ENCODE measurements at places on chromosomes 3 and 15.
A peak's percentile ranks its signal among the peaks of the same experiment; 100 is the strongest.

DNA sequence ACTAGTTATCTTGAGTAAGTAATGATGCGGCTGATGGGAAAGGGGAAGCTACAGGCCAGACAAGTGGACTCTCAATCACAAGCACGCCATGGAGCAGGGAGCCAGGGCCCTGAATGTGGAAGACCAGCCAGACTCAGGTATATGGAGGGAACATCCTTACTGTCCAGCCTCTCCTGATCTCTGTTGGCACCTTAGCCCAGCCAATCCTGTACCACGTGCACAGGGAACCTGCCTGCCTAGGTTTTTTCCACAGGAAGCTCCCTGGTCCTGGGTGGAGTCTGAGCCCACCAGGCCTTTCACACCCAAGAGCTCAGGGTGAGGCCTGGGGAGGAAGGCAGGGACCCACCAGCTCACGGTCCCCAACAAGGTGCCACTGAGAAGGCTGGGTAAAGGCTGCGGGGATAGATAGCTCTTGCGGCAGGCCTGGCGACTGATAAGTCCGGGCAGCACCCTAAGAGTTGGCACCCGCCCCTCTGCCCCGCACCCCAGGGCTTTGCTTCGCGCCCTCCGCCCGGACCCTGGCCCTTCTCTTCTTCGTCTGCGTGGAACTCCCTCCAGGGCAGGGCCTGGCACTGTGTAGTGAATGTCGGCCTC lies 933 bp upstream of the APEH start:
- DNase-seq = peak; percentile 28
- peak overlapping the region; percentile 96 for H3K4me3 ChIP-seq
- peak overlapping the region; percentile 85 for H3K27ac ChIP-seq
- H3K4me1 ChIP-seq = 0 out of 2 replicates have a peak, but pooled peaks cover 3% of the 10 kb centered on the region
- no peaks in the 10 kb centered on the region for H3K27me3 ChIP-seq

DNA sequence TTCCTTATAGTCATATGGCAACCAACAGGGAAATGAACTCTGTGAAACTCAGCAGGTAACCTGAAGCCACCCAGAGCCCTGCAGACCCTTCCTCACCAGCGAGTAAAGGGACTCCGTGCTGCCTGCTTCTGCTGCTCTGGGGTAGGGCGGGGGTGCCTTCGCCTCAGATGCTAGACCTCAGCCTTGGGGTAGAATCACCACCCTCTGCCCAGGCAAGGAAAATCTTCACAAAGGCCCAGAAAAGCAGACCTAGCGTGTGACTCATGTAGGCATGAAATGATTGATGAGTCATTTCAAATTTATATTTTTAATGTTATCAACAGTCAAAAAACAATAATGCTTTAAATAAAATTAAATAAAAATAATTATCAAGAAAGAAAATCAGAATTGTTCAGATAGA lies 6.6 kb downstream of the STIMATE start:
- H3K27ac ChIP-seq = no peak overlapping the region
- DNase-seq = no peak
- H3K4me1 ChIP-seq = no peaks in the 10 kb centered on the region
- H3K27me3 ChIP-seq = no peaks in the 10 kb centered on the region
- H3K4me3 ChIP-seq = no peak overlapping the region

GRCh38 chr15:48178648-48178931 lies 495 bp upstream of the MYEF2 start:
- DNase-seq = no peak
- H3K4me3 ChIP-seq = peak overlapping the region; percentile 59
- H3K27ac ChIP-seq = no peak overlapping the region
- H3K4me1 ChIP-seq = peaks cover 18% of the 10 kb centered on the region
- H3K36me3 ChIP-seq = no peaks in the 10 kb centered on the region

DNA sequence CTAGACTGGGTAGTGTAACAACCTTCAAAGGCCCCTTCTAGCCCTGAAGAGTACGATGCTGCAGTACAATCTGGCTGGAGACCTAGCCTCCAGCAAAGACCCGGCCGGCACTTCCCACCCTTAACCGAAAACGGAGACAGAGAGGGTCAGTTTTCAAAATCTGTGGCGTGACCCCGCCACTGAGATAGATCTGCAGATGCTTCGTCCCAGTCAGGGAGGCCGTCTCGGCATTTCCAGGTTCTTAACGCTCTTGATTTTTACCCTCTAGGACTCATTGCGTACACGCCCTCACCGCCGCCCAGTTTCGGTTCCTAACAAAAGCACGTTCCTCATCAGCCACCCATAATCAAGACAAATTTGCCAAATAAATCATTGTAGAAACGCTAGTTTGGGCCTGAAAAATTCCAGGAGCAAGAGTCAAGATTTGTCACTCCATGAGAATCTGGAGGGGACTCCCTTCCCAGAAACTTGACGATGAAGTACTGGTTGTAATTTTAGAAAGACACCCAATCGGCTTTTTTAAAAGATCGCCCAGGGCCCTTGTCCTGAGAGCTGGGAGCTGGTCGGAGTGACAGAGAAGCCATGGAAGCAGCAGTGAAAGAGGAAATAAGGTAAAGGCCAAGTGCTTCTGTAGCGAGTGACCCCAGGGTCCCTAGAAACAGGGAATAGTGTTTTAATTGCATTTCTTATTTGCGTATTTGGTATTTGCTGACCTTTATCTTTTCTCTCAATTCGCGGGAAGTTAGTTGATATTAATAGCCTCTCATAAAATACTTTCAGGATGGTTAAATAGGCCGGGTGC lies 868 bp upstream of the TMEM87A start:
- no peaks in the 10 kb centered on the region for H3K36me3 ChIP-seq
- peak overlapping the region; percentile 89 for H3K4me3 ChIP-seq
- H3K27me3 ChIP-seq = no peaks in the 10 kb centered on the region
- H3K27ac ChIP-seq = peak overlapping the region; percentile 93

GRCh38 chr3:101687142-101687931 lies 819 bp upstream of the RPL24 start:
- no peaks in the 10 kb centered on the region for H3K27me3 ChIP-seq
- peaks cover 18% of the 10 kb centered on the region for H3K4me1 ChIP-seq
- peak overlapping the region; percentile 93 for H3K4me3 ChIP-seq
- H3K36me3 ChIP-seq = no peaks in the 10 kb centered on the region
- no peak for DNase-seq

DNA sequence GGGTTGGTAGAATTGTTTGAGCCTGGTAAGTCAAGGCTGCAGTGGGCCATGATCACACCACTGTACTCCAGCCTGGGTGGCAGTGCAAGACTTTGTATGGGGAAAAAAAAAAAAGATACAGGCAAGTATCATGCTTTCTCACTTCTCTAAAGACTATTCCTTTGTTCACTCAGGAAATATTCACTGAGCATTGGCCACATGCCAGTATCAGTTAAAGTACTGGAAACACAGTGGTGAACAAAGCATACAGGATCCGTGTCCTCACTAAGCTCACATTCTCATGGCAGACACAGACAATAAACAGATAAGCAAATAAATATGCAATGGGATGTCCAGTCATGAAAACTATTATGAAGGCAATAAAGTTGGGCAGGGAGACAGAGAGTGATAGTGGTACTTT lies 5.1 kb upstream of the MTHFS start:
- H3K27ac ChIP-seq = no peak overlapping the region
- no peaks in the 10 kb centered on the region for H3K27me3 ChIP-seq
- no peaks in the 10 kb centered on the region for H3K36me3 ChIP-seq
- H3K4me1 ChIP-seq = no peaks in the 10 kb centered on the region

DNA sequence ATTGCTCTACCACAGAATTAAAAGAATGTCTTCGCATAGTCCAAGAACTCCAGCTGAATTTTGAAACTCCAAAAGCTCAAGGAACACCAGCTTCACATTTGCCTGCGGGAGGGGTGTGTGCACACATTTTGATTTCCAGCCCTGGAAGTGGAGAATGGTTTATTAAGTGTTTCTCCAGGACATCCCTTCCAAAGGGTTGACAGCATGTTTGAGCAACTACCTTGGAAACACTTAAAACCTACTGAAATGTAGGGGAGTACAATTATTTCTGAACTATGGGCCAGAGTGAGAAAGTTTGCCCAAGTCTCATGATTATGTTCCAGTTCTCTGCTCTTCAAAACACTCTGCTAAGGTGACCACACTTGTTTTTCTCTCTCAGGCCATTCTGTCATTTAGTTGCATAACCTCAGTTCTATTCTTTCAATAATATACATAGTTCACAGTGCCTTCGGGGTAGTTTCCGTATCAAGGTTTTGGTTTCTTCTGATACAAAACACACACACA lies 7.9 kb downstream of the ACP3 start:
- no peak overlapping the region for H3K4me3 ChIP-seq
- no peak overlapping the region for H3K27ac ChIP-seq
- H3K27me3 ChIP-seq = no peaks in the 10 kb centered on the region

GRCh38 chr3:61008153-61008997 lies 242.9 kb downstream of the FHIT start:
- no peaks in the 10 kb centered on the region for H3K27me3 ChIP-seq
- H3K27ac ChIP-seq = no peak overlapping the region
- no peak for DNase-seq
- H3K4me1 ChIP-seq = no peaks in the 10 kb centered on the region
- H3K36me3 ChIP-seq = no peaks in the 10 kb centered on the region

DNA sequence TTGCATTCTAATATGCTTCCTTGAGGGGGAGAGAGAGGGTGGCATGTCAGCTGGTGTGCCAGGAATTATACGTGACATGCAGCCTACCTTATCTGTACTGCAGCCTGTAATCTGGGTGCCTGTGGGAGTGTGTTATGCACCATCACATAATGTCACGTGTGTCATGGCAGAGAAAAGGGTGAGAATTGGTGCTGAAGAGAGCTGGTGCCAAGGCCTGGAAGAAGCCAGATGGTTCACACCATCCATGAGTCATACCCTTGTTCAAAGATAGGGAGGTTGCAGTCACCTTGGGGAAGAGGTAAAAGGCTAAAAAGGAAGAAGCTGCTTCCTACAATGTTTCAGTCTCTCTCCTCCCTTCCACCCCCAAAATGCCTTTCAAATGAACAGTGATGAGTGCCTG lies 5.3 kb downstream of the BRPF1 start:
- peaks cover 10% of the 10 kb centered on the region for H3K4me1 ChIP-seq
- H3K27ac ChIP-seq = no peak overlapping the region
- H3K27me3 ChIP-seq = no peaks in the 10 kb centered on the region

GRCh38 chr15:81098861-81099651 lies 35.0 kb upstream of the CFAP161 start:
- H3K36me3 ChIP-seq = no peaks in the 10 kb centered on the region
- no peak overlapping the region for H3K4me3 ChIP-seq
- H3K27me3 ChIP-seq = no peaks in the 10 kb centered on the region
- DNase-seq = no peak

DNA sequence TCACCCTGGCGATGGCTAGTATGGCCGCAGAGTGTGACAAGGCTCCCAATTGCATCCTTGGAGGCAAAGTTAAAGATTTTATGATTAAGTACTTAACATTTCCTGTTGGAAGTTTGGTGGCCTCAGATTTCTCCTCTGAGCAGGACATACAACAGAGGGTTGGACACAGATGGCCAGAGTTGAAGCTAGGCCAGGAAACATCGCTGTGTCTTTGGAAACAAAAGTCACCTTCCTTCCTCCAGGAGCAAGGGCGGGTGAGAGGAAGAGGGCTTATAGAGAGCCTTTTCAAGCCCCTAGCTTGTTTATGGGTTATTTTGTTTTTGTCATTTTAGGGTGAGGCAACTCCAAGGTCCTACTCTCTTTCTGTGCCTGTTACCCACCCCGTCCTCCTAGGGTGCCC lies 24.2 kb downstream of the SLC6A1 start:
- no peak for DNase-seq
- H3K36me3 ChIP-seq = no peaks in the 10 kb centered on the region
- H3K4me1 ChIP-seq = no peaks in the 10 kb centered on the region

DNA sequence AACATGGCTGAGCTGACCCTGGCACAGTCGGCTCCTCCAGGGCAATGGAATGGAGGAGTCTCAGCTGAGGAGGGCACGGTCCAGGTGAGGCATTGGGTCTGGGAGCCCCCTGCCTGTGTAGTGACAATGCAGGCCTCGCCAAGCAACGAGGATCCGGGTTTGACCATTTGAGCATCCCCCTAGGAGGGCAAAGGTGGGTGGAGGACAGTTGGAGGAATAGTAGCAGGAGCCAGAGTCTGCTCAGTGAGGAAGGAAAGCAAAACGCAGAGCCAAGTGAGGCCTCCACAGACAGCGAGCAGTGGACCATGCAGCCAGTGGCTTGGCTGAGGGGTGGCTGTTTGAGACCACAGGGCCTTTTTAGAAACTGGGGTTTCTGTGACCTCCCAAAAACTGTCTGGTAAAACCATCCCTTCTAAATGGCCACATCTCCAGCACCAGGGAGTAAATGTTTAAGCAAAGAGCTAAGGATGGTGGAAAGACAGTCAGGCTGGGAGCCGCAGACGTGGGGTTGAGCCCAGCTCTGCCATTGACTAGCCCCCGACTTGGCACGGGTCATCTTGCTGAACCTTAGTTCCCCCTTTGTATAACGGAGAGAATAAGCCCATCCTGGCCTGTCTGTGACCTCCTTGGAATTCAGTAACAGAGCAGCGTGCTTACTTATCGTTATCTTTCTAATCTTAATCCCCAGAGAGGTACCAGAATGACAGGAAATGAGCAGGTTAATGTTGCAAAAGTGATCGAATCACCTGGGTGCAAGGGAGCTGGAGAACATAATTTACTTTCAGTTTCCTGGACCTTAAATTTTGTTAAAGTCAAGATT lies 46.8 kb downstream of the CMTM6 start:
- H3K27ac ChIP-seq = no peak overlapping the region
- no peak for DNase-seq
- no peak overlapping the region for H3K4me3 ChIP-seq
- no peaks in the 10 kb centered on the region for H3K4me1 ChIP-seq

DNA sequence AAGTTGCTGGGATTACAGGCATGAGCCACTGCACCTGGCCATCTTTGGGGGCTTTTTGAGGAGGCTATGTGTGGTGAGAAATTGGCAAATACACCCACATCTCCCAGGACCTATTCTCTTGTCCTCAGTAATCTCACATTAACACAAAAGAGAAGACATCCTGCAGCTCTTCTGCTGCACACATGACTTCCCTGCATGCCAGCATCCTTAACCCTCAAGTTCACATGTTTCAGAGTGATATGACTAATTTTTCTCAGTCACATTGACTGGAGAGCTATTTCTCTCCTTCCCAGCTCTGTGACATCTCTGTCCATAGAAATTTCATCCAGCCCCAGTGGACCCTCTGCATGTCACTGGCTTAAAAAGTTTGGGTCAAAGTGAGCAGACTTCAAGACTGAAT lies 1.9 kb upstream of the SKIC8 start:
- no peak for DNase-seq
- no peak overlapping the region for H3K4me3 ChIP-seq
- H3K36me3 ChIP-seq = no peaks in the 10 kb centered on the region
- H3K27ac ChIP-seq = no peak overlapping the region

GRCh38 chr3:38578081-38578475 lies 71.4 kb downstream of the SCN5A start:
- H3K4me3 ChIP-seq = no peak overlapping the region
- no peaks in the 10 kb centered on the region for H3K36me3 ChIP-seq
- H3K27me3 ChIP-seq = no peaks in the 10 kb centered on the region
- no peak for DNase-seq

DNA sequence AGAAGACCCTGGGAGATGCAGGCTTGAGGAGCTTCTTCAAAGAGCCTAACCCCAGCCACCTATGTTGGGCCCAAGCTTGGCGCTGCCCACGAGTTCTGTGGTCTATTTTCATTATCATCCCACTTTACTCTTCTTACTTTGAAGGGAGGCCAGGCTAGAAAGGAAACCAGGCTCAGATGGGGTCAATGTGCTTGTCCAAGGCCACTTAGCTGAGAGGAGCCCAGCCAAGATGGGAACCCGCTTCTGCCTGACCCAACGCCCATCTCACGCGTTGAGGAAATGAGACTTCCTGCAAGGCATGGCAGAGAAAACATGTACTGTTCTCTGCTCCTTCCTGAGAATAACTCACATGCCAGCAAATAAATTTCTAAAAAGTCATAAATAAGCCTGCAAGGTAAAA lies 486.3 kb upstream of the PROK2 start:
- peaks cover 17% of the 10 kb centered on the region for H3K4me1 ChIP-seq
- H3K4me3 ChIP-seq = no peak overlapping the region
- no peak for DNase-seq
- no peaks in the 10 kb centered on the region for H3K27me3 ChIP-seq
- H3K36me3 ChIP-seq = no peaks in the 10 kb centered on the region

Data from MM.1S (cell line).